ENCODE measurements at places on chromosomes 16 and 17. TPM values are rescaled to one million over a fixed set of nuclear protein-coding genes. Genes with fewer than 3 reads are reported as not detected.

Gene KRTAP1-1
- total RNA-seq: not detected

Gene CLEC18A
- total RNA-seq: 0.32 TPM

Gene WFIKKN2
- 0.09 TPM for total RNA-seq

Gene CDH16
- not detected for total RNA-seq

Gene ST6GALNAC1
- not detected for total RNA-seq

Gene COX6A2
- not detected for total RNA-seq

Gene CMTM3
- total RNA-seq: 14.8 TPM

Gene KRT39
- not detected for total RNA-seq

Gene KDM8
- total RNA-seq: 2.7 TPM

Gene NT5C3B
- 35.4 TPM for total RNA-seq

Gene LPO
- not detected for total RNA-seq

Gene MTSS2
- 11.6 TPM for total RNA-seq
